Substantia nigra (tissue), 51 donors: ENCODE measurements at places on chromosomes 11 and 22.

DNA sequence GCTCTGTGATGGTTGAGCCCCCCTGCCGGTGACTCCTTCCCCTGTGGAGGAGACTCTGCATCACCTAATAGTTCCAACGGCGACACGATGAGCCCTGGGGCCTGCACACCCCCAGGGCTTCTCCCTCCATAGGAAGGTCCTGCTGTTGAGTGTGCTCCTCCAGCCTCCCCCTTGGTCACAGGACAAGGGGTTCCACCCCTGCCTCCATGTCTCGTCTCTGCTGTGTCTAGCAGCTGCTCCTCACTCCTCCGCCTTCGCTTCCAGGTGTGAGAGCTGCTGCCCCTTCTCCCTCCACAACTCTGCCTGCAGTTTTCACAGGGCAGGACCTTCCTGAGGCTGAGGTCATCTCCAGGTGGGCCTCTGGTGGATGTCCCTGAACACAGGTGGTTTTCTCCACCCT is 1416.1 kb downstream of the TBC1D22A start:
- DNase-seq = no peak

- DNase-seq = no peak
Observed at GRCh38 chr22:43829904-43830851, 18.1 kb upstream of the EFCAB6 start.

- DNase-seq = no peak
Observed at GRCh38 chr11:16081382-16082094, 274.8 kb downstream of the SOX6 start.

DNA sequence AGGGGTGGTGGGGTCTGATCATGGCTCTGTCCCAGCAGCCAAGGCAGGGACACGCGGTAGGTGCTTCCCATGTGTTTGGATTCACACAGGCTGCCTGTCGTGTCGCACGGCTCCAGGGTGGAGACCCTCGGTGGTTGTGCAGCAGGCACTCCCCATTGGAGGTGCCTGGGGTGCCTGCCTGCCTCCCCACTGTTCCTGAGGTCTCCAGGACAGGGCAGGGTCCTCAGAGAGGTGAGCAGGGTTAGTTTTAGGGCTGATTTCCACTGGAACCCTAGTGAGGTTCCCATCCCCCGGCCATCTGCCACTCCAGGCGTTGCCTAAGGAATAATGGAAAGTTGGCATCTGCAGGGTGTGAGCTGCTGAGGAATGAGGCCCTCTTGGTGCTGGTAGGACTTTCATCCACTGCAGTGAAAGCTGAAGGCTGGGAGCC is 32.3 kb downstream of the OSBPL5 start:
- DNase-seq = no peak

DNA sequence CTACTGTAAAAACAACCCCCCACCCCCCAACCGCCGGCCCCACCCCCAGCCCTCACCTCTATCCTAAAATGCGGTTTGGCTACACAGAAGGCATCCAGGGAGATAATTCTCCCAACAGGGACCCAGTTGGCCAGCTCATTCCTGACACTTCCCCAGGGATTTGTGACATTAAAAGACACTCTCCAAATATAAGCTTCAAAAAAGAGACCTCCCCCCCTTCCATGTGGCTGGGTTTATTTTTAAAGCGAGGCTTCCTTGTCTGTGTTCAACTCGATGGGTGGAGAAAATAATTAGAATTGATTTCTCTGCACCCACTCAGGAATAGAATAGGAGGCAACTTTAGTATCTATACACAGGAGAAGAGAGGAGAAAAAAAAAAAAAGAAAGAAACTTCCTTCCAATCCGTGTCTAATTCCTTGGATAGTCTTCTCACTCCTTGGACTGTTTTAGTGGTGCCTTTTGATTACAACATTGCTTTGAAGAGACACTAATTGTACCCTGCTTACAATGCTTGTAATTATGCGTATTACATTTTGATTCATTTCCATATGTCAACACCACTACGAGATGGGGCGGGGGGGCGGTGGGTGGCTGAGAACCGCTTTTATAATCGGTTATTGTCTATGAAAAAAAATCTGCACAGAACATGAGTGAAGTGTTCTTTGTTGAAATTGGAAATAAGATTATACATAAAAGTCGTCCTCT is 500.4 kb downstream of the MIAT start:
- no peak for DNase-seq

DNA sequence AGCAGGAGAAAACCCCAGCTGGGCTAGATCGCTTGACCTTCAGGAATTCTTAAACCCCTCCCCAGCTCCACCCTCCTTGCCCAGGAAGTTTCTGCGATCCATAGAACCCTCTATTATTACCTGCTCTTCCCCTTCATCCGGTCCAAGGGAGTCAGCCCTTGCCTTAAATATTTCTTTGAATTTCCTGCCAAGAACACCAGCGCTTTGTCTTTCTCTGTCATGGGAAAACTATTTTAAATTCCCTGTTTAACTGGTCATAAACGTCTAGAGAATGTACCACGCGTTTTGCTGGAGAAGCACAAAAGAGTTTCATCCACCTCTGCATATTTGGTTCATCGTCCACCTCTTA is 496 bp upstream of the TRAF6 start:
- DNase-seq = no peak

DNA sequence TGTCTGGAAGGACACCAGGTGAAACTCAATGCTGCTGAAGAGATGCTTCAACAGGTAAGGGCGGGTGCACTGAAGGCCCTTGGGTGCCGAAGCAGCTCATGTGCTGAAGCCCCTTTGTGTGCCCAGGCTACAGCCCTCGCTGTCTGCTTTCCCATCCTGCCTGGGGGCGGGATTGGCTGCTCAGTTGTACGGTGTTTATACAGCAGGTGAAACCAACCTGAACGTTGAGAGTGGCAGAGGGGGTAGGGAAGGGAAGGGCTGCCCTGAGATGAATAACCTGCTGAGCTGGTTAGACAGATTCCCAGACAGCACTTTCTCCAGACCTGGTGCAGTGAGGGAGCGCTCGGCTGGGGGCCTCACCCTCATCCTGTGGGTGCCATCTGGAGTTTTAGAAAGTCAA is 75.7 kb downstream of the CYB5R2 start:
- no peak for DNase-seq

GRCh38 chr11:27837895-27838563 is 137.8 kb upstream of the BDNF start:
- DNase-seq = no peak

GRCh38 chr11:73752216-73752867 is 8.5 kb downstream of the RAB6A start:
- no peak for DNase-seq

DNA sequence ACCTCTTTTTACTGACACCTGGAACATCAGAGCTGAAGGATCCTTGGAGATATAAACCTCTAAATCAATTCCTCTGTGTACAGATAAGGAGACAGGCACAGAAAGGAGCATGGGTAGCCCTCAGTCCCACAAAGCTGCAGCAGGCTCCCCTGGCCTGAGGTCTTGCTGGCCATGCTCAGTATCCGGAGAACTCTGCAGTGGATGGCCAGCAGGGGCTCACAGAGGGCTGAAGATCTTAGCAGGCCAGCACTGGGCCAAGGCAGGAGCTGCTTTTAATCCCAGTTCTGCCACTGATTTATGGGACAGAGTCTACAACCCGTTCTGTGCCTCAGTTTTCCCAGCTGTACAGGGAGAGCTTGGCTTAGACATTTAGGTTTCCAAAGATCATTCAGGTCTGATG is 52.6 kb upstream of the LRRC32 start:
- DNase-seq = no peak
